Esophagus squamous epithelium (tissue), 5 donors: ENCODE measurements at places on chromosomes 2 and 18. TPM values are rescaled to one million over a fixed set of nuclear protein-coding genes. Genes with fewer than 3 reads are reported as not detected.

The POTEI gene
- total RNA-seq: not detected

The PSMG2 gene
- 89.9 TPM for total RNA-seq

The CNGA3 gene
- total RNA-seq: 0.48 TPM

The NDUFS1 gene
- 155 TPM for total RNA-seq

GRCh38 chr2:9998916-9999654 lies 44.3 kb upstream of the KLF11 start:
- H3K4me1 ChIP-seq: peaks cover 3% of the 10 kb centered on the region
- H3K27me3 ChIP-seq: no peaks in the 10 kb centered on the region
- H3K36me3 ChIP-seq: no peaks in the 10 kb centered on the region
- H3K27ac ChIP-seq: no peak overlapping the region
- no peak for DNase-seq
- H3K4me3 ChIP-seq: no peak overlapping the region

DNA sequence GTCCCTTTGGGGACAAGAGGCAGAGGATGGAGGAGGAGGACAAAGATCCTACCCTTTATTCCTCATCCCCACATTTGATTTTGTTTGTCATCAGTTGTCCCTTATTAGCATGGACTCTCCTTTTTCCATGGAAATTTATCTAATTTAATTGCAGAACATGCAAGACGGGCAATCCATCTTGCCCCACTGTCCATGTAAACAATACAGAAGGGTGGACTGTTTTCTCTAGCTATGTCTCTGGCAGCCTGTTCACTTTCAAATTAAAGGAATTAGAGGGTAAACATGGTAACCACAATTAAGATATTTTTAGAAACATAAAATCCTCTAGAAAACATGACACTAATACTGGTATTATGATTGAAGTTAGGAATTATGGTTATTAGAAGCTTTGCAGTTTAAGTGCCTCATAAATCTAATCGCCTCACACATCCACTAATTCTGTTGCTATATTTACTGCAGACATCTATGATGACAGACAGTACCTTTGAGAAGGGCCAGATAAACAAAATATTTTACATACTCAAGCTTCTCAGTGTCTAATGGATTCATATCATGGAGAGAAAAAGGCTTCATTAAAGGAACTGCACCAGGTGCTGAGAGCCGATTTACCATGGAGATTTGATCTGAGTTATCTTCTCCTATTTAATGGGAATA lies 215.5 kb downstream of the LNPK start:
- H3K4me1 ChIP-seq: no peaks in the 10 kb centered on the region
- DNase-seq: no peak
- H3K27me3 ChIP-seq: no peaks in the 10 kb centered on the region
- no peak overlapping the region for H3K27ac ChIP-seq
- no peak overlapping the region for H3K4me3 ChIP-seq

GRCh38 chr2:189234991-189235390 lies 55.4 kb upstream of the COL5A2 start:
- H3K4me1 ChIP-seq: no peaks in the 10 kb centered on the region
- no peak overlapping the region for H3K4me3 ChIP-seq
- no peak for DNase-seq
- H3K36me3 ChIP-seq: no peaks in the 10 kb centered on the region
- H3K27ac ChIP-seq: no peak overlapping the region
- no peaks in the 10 kb centered on the region for H3K27me3 ChIP-seq

GRCh38 chr2:32900246-32900973 lies 46.3 kb upstream of the LTBP1 start:
- no peak overlapping the region for H3K4me3 ChIP-seq
- no peak overlapping the region for H3K27ac ChIP-seq
- DNase-seq: no peak
- H3K27me3 ChIP-seq: no peaks in the 10 kb centered on the region

DNA sequence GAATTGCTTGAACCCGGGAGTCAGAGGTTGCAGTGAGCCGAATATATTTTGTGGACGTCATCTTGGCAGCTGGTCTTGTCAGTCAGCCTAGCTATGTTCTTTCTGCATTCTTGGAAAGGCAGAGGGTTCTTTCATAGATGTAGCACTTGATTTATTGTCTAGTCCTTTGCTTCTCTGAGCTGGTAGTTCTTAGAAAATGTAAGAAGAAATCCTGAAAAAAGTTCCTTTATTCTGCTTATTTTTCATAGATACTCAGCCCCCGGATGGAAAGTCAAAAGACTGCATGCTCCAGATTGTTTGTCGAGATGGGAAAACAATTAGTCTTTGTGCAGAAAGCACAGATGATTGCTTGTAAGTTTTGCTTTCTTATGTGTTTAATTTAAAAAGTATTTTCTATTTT lies 21.3 kb downstream of the PLEKHB2 start:
- H3K4me1 ChIP-seq: no peaks in the 10 kb centered on the region
- no peak overlapping the region for H3K4me3 ChIP-seq
- H3K36me3 ChIP-seq: peaks cover 30% of the 10 kb centered on the region
- no peaks in the 10 kb centered on the region for H3K27me3 ChIP-seq
- no peak overlapping the region for H3K27ac ChIP-seq

- no peaks in the 10 kb centered on the region for H3K27me3 ChIP-seq
- no peaks in the 10 kb centered on the region for H3K4me1 ChIP-seq
- DNase-seq: no peak
- no peak overlapping the region for H3K4me3 ChIP-seq
These were observed 142.7 kb downstream of the FIGN start for GRCh38 chr2:163592954-163593622.

- no peaks in the 10 kb centered on the region for H3K27me3 ChIP-seq
- no peaks in the 10 kb centered on the region for H3K4me1 ChIP-seq
- no peaks in the 10 kb centered on the region for H3K36me3 ChIP-seq
- no peak overlapping the region for H3K4me3 ChIP-seq
These were observed 8.3 kb upstream of the VWA3B start for GRCh38 chr2:98078701-98079100.
